HS-27A (cell line): ENCODE measurements at places on chromosomes 3 and 15.

DNA sequence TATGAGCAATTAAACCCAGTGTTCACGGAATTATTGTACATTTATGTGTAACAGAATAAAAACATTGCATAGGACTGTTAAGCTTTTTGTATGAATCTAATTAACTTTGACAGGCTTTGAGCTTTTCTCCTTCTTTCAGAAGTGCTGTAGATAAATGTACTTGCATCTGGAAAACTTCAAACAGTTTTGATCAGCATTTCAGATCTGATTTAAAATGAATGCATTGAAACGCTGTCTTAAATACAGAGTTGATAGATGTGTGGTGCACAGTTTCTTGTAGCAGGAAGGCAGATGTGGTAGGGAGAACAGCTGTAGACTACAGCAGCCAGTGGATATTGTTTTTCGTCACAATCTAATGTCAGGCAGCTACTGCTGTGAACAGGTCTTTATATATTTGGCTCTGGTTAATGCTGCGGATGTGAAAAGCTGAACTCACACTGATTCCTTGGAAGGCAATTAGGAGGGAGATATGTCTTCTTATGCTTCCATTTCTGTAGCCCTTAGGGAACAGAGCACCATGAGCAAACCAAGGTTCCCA lies 193.8 kb upstream of the GOLIM4 start:
- no peak for DNase-seq

GRCh38 chr3:50138266-50139200 lies 16.6 kb upstream of the SEMA3F start:
- DNase-seq = no peak

DNA sequence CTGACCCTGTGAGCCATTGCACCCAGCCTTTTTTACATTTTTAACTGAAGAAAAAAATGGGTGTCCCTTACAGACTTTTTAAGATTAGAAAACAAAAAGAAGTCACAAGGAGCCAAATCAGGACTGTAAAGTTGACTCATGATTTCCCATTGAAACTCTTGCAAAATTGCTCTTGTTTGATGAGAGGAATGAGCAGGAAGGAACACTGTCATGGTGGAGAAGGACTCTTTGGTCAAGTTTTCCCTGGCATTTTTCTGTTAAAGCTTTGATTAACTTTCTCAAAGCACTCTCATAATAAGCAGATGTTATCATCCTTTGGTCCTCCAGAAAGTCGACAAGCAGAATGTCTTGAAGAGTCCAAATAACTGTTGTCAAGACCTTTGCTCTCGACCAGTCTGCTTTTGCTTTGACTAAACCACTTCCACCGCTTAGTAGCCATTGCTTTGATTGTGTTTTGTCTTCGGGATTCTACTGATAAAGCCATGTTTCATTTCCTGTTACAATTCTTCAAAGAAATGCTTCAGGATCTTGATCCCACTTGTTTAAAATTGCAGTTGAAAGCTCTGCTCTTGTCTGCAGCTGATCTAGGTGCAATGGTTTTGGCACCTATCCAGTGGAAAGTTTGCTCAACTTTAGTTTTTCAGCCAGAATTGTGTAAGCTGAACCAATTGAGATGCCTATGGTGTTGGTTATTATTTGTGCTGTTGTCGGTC lies 369.4 kb downstream of the MAGI1 start:
- DNase-seq = no peak

DNA sequence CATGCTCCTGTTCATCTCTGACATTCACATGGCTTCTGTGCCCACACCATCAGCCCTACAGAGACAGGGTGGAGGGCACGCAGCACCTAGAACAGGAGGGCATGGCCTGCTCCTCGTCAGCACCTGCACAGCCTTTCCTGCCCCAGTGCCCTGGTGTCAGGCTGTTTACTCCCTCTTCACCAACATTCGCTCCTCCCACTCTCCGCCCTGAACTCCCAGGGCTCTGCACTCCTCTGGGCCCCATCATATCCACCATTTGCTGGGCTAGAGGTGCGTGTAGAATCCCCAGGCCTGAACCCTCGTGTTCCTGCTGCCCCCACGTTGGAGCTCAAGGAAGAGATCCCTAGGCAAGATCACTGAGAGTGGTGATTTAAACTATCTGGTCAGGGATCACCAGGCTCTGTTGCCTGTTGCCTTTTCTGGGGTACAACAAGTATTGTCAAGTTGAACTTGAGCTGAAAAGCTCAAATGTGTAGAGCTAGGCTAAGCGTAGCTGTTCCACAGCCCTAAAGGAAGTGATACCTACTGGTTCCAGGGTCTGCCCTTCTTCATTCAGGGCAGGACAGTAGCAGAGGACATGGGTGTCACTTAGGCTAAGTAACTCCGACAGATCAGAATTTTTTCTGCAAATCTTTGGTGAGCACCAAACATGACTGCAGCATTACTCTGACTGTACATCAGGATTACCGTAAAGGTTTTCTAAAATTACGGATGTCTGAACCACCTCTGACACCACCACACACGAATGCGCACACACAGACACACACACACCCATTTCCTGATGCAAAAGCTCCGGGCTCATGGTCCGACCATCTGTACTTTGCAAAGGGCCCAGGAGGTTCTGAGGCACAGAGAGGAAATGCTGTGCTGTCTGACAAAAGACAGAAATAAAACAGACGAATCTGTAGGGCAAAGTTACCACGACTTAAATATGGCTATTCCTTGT lies 43.7 kb upstream of the GNB5 start:
- no peak for DNase-seq

GRCh38 chr15:33729653-33730052 lies 238.6 kb upstream of the CHRM5 start:
- DNase-seq = no peak

DNA sequence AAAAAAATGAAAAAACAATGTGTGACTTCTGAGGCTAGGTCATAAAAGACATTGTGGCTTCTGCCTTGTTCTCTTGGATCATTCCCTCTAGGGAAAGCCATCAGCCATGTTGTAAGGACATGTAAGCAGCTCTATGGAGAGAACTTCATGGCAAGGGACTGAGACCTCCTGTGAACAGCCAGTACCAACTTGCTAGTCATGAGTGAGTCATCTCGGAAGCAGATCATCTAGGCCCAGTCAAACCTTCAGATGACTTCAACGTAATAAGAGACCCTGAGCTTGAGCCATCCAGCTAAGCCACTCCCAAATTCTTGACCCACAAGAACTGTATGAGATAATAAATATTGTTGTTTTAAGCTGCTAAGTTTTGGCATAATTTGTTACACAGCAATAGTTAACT lies 4.9 kb downstream of the MON1A start:
- peak; percentile 68 for DNase-seq

DNA sequence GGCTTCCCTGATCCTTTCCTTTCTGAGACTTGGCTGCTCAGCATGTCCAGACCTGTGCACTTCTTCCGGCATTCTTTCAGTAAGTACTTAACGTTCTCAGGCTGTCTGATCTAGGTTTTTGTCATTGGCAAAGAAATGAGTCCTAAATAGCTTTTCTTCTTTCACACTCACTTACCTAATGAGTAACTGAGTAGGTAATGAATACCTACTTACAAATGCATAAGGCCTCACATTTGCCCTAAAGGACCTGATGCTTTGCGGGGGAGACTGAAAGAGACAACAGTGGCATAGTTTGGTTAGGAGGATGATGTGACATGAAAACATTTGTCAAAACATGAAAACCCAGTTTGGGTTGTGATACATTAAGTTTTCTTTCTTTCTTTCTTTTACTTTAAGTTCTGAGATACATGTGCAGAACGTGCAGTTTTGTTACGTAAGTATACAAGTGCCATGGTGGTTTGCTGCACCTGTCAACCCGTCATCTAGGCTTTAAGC lies 516.7 kb upstream of the CFAP20DC start:
- DNase-seq = no peak

DNA sequence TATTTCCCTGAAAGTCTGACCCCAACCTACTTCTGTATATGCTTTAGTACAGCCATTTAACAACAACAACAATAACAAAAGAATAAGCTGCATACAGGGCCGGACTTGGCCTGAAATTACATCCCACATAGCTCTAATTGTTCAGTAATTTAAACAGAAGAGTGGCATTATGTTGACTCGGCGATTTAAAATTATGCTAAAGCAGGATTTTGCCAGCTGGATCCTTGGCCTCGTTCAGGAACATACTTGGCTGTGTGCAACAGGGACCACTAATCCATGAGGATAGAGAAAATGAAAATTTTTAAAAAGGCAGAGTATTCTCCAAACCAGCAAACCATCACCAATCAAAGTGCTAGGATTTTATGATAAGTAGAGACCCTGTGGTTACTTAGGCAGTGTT lies 433.1 kb upstream of the RBMS3 start:
- no peak for DNase-seq

GRCh38 chr15:78828920-78829319 lies 17.7 kb upstream of the ADAMTS7 start:
- no peak for DNase-seq

- DNase-seq = no peak
Measured at GRCh38 chr15:55696221-55696620, 46.7 kb downstream of the PRTG start.

DNA sequence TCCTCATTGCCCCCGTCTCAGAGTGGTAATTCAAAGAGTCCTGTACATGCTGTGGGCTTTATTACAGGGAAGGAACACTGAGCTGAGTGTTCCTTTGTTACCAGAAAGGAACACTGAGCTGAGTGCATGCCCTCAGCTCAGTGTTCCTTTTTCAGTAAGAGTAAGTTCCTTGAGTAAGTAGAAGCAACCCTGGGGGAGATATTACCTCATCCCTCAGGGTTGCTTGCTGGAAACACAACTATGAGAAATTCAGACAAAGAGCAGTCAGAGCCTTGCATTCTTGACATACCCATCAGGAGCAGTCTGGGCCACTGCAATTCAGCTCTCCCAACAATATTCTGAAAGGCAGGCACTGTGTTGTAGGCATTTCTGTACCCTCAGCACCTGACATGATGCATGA lies 17.0 kb downstream of the CHRM5 start:
- DNase-seq = peak; percentile 11

- no peak for DNase-seq
Measured at GRCh38 chr15:31106495-31107300, 5.2 kb upstream of the TRPM1 start.

DNA sequence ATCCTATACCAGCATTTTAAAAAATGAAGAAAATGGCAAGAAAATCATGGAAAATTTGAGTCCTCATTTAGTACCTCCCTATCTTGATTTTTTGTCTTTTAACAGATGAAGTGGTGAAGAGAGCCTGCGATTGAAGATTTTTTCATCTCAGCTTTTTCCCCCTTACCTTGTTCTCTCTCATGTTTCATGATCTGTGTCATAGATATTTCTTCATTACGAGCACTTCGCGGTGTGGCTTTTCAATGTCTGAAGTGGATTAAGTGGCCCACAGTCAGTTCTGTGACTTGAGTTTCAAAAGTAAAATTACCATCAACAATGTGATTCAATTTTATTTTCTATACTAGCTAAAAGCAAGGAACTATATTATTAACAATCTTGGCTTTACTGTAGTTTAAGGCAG lies 147.2 kb downstream of the FNDC3B start:
- DNase-seq = no peak
